Activated CD4-positive, alpha-beta T cell treated with anti-CD3 and anti-CD28 coated beads, Interleukin-2, amount 50 U/mL, for 48 hours (primary cell): ENCODE measurements at places on chromosomes 3 and 15.

DNA sequence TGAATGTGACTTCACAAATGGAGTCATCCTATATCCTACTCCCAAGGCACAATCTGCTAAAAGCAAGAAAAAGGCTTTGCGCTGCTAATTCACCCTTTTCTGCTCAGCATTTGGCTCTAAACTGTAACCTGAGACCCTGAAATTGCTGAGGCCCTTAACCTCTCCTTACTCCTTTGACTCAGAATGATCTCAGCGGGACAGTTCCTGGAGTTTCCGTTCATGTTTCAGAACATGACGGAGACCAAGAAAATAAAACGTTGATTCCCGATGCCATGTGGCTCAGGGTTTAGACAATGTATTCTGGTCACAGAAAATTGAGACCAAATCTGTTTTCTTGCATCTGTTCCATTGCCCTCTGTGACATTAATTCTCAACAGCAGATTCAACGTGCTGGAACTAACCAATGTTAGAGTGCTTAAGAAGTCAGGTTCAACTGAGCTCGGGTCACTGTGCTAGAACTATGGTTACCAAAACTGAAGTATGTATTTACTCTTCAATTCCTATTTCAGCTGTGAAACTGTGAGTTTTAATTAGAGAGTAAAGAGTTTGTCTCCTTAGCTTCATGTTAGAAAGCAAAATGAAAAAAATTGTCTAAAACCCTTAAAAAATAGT is 45.4 kb upstream of the TMC3 start:
- no peak for DNase-seq

DNA sequence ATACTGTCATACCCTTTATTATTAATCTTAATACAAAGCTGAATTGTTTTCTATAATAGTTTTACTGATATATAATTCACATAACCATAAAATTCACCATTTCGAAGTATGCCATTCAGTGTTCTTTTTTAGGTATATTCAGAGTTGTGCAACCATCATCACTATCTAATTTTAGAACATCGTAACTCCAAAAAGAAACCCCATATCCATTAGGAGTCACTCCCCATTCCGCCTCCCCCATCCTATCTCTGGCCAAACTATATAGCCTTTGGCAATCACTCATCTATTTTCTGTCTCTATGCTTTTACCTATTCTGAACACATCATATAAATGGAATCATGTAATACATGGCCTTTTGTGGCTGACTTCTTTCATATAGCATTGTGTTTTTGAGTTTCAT is 169.7 kb upstream of the GALNT15 start:
- DNase-seq = no peak

- DNase-seq = peak; percentile 44
These were observed 27.1 kb downstream of the LRIG1 start for GRCh38 chr3:66473692-66474091.

- no peak for DNase-seq
These were observed 1375.1 kb upstream of the ALCAM start for GRCh38 chr3:103991461-103992115.

DNA sequence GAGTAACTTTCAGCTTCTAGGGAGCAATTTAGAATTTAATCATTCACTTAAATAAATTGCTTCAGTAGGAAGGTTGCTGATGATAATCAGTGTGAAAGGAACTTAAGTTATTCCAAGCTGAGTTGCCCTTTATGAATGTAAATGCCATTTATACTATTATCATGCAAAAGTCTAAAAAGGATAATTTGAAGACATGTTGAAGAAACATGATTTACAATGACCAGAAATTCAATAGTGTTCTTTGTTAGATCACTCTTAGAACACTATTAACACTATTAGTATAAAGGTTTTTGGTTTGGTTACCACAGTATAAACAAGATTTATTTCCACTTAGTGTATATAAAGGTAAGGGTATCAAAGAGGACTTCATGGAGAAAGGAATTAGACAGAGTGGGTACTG is 1.6 kb downstream of the OR4F6 start:
- DNase-seq = no peak

DNA sequence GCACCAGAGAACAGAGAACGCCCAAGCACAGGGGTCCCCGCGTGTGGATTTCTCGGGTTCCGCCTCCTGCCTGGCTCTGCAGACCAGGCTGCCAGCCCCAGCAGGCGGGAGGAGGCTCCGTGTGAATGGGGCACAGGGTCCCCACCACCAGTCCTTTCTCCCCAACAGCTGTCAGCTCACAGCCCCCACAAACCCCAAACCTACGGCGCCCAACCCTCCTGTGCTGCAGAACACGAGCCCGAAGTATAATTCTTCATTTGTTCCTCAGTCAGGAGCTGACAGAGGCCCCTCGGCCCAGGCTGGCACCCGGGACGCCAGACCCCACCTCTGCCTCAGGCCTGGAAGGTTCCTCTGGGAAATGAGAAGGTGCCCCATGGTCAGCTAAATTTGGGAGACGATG is 78.0 kb downstream of the TBC1D2B start:
- DNase-seq = no peak

- DNase-seq = no peak
These were observed 9.3 kb downstream of the GALNT15 start for GRCh38 chr3:16183601-16184270.
